Cortex of kidney (tissue), 1 donor: ENCODE measurements at places on chromosomes 2 and 18.

GRCh38 chr2:134089454-134089853, 164.4 kb upstream of the MGAT5 start:
- no peak for DNase-seq

- no peak for DNase-seq
Observed at GRCh38 chr2:39435234-39435633, 1.9 kb downstream of the MAP4K3 start.

DNA sequence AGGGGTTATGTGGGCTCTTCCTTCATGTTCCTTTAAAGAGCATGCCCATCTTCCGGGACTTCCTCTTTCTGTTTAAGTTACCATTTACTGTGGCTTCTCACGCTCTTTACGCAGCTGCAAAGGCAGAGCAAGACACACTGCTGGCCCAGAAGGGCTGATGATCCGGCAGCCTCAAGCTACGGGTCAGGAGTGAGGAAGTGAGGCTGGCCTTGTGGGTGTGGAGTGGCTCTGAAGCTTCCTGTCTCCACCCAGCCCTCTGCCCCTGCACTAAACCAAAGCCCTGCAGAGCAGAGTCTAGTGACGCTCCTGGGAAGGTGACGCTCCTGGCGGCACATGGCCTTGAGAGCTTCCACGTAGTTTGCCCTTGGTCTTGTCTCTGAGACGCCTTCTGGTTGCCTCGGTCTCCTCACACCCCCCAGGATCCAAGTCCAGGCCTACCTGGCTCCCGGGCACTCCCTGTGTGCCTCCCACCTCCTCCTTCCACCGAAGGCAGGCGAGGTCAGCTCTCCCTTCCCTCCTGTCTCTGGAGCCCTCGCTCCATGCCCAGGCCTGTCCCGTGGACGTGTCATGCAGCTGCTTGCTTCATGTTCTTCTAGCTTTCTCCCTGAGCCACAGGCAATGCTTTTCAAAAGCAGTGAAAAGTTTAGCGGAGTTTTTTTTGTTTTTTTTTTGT, 50.3 kb downstream of the ARL4C start:
- no peak for DNase-seq

DNA sequence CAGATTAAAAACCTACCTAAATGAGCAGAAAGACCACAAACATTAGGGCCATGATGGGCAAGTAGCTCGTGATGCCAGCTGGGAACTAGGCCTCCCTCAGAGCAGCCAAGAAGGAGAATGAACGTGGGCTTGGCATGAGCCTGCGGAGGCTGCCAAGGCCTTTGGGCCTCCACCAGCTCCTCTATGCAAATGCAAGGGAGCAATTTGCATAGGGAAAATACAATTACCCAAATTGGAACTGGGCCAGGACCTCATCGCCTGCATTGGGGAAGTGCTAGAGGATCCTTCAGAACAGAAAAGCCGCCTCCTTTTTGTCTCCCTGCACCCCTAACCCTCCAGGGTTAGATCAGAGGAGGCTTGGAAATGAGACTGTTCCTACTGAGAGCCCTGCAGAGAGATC, 326.4 kb downstream of the SMAD2 start:
- DNase-seq: no peak

- no peak for DNase-seq
Observed at GRCh38 chr18:24121625-24122024, 17.2 kb upstream of the CABYR start.

DNA sequence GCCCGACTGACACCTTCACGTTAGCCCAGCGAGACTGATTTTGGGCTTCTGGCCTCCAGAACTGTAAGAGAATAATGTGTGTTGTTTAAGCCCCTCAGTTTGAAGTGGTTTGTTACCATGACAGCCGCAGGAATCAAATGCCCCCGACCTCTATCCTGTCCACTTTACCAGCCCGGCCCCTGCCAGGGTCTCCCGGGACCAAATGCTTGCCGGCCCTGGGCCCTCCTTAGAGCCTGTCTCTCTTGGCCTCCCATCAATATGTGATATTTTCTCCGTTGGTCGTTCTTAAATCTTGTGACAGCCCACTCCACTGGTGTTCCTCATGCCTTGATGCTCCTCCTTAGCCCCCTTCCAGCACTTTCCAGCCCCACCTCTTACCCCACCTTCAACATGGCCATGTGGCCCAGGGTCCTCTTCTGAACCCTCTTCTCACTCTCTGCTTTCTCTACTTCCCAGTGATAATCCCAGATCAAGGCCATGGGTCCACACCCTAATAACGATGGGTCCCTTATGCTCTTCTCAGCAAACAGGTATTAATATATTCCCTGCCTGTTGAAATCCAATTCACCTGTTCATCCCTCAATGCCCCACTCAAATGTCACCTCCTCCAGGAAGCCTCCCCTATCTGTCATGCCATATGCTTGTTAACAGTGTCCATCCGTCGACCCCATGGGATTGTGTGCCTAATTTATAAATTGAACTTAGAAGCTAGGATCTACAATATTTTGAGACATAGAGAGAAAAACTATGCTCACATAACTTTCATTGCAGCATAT, 192.8 kb downstream of the ZFP36L2 start:
- no peak for DNase-seq

DNA sequence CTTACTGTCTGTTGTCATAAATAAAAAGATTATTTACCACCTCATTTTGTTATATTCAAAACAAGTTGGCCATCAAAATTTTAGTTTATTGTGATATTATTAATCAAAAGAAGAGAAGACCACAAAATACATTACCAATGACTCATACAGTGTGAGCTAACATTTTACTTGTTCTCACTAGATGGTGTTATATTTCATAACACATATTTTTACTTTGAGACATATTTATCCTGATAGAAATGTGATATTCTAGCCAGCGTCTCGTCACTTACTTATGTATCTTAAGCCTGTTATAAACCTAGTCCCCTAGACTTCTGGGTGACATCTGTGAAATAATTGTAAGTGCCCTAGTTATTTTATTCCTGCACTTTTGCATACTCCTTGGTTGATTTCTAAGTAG, 263.2 kb downstream of the CDH7 start:
- no peak for DNase-seq

GRCh38 chr2:38228753-38229152, 148.3 kb downstream of the ATL2 start:
- DNase-seq: no peak

DNA sequence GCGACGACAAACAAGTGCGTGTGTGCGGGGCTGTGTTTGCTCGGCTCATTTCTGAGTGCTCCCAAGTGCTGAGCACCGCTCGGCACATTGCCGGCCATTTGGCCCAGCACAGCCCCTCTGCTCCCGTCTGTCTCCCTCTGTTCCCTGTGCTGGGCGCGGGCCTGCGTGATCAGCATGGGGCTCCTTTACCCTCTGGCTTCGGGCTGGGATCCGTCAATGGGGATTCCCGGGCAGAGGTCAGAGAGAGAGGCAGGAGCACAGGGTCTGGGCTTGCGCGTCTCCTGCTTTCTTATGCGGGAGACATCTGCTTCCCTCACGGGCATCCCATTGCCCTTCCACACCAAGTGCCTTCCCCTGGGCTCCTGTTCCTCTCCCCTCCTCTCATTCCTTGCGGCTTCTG, 234.0 kb downstream of the ACKR3 start:
- DNase-seq: no peak

GRCh38 chr18:57301573-57302559, 50.5 kb upstream of the ST8SIA3 start:
- DNase-seq: no peak

- no peak for DNase-seq
Observed at GRCh38 chr2:206783718-206784117, 18.3 kb downstream of the FASTKD2 start.

GRCh38 chr2:186098821-186099220, 360.2 kb downstream of the FSIP2 start:
- DNase-seq: no peak

GRCh38 chr2:102139851-102140250, 2.7 kb upstream of the IL1R1 start:
- no peak for DNase-seq

GRCh38 chr2:43221763-43222474, 4.5 kb downstream of the ZFP36L2 start:
- DNase-seq: no peak

- DNase-seq: no peak
Observed at GRCh38 chr2:227888289-227888688, 16.9 kb downstream of the DAW1 start.

- DNase-seq: no peak
Observed at GRCh38 chr2:236119476-236119875, 48.7 kb downstream of the GBX2 start.

GRCh38 chr2:74417763-74418162, 3.7 kb downstream of the C2orf81 start:
- no peak for DNase-seq

GRCh38 chr2:229330952-229331351, 59.9 kb upstream of the PID1 start:
- DNase-seq: no peak

DNA sequence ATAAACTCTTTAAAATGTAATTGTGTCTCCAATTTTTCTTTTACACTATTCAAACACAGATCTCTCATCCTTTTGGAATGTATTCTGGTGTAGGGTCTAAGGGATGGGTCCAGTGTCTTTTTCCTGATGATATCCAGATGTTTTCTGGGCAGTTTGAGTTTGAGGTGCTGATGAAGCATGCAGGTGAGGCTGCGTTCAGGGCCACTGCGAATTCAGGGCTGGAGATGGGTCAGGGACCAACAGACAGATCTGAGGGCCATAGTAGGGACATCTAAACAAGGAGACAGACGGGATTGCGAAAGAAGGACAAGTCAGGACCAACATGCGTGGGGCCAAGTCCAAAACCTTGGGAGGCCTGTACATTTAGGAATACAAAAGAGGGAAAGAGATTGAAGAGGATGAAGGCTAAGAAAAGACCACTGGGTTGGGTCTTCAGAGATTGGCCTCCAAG, 70.2 kb downstream of the ACAA2 start:
- DNase-seq: no peak

DNA sequence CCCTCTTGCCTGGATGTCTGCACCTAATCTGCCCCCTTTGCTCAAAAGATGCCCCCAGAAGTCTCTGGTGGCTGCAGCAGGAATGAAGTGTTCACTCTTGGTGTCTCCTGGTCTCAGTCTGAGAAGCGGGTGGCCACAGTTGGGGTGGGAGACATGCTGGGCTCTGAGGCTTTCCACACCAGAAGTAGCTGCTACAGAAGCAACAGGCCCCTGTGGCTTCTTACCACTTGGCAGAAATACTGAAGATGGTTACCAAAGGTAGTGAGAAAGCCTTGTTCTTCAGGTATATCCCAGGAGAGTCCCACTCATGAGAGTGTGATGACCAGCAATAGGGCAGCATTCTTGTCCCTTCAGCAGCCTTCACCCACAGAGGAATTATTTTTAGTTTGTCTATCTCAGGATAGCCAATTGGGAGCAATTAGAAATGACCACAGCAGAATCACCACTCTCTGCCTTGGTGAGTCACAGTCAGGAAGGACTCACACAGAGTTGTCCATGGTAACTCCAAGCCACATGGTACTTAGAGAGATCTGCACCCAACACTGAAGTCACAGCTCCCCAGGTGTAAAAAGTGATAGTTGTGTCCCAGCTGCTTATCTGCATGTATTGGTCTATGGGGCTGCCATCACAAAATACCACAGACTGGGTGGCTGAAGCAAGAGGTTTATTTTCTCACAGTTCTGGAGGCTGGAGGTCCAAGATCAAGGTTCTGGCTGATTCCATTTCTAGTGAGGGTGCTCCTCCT, 169.8 kb upstream of the ID2 start:
- no peak for DNase-seq

GRCh38 chr18:30439174-30439573, 603.4 kb downstream of the DSC3 start:
- no peak for DNase-seq

GRCh38 chr2:191869781-191870180, 22.9 kb upstream of the CAVIN2 start:
- no peak for DNase-seq

DNA sequence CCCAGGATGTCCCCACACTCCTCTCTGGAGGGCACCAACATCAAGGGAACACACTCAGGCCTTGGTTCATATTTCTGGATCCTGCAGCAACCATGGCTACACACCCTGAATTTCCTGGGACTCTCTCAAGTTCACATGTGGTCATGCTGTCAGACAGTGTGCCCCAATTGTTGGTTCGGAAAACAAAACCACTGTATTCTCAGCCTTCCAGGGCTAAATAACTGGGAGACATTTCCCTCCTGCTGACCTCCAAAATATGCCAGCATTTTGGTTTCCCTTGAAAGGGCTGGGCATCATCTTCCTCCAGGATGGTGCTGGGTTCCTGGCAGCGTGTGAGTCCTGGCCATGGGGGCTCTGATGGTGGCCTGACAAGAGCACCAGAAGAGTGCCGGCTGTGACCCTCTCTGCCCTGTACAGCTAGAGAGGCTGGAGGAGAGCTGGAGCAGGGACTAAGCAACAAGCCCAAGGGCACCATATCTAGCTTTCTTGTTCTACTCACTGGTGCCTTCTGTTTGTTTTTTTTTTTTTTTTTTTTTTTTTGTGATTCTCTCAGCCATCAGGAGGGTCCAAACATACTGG, 37.5 kb upstream of the WIPF1 start:
- DNase-seq: no peak
